ENCODE measurements at places on chromosomes 4 and X.

GRCh38 chrX:133325422-133325821 is 89.9 kb downstream of the GPC4 start:
- no peak for DNase-seq

- no peak for DNase-seq
These were observed 97.6 kb upstream of the ARSJ start for GRCh38 chr4:114076899-114077570.

- no peak for DNase-seq
These were observed 911 bp upstream of the ELK1 start for GRCh38 chrX:47651043-47651905.

GRCh38 chr4:101289306-101289705 is 58.0 kb downstream of the PPP3CA start:
- no peak for DNase-seq

Data from stimulated activated CD4-positive, alpha-beta T cell treated with anti-CD3 and anti-CD28 coated beads, Interleukin-1b, Interleukin-23, amount 100 ng/mL, for 1 hour (primary cell).